ENCODE measurements at places on chromosomes 3 and 15.

DNA sequence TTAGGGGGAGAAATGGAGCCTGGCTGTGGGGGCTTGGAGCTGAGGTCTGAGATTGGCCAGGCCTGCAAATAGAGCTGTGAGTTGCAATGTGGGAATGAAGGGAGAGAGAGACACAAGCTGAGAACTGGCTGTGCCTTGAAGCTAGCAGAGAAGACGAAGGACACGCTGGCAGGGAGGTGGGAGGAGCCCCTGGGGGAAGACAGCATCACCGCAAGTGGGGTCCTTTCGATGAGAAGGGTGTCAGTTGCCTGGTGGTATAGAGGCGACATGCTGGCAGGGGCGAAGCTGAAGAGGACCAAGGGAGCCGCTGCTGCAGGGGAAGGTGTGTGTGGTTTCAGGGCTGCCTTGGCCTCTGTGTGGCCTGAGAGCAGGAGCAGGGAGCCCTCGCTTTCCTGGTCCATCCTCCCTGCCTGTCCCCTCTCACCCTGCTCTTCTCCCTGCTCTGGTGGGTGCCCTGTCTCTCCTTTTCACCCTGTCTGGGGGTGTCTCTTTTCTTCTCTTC lies 5.5 kb downstream of the RHCG start:
- DNase-seq: no peak

DNA sequence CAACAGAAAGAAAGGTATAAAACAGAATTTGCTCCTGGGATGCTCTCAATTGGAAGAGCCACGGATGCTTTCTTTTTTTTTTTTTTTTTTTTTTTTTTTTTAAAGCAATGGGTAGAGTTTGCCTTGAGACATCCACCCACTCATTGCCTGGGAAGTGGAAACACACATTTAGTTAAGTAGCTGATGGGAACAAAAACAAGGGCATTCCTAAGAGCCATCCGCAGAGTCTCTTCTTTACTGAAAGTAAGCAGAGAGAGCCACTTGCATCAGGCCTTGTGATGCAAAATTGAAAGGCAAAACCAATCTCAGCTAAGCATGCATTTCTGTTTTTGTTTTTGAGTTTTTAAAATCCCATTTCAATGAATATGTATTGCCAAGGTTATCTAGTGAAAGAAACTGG lies 787.9 kb upstream of the LMCD1 start:
- DNase-seq: no peak

DNA sequence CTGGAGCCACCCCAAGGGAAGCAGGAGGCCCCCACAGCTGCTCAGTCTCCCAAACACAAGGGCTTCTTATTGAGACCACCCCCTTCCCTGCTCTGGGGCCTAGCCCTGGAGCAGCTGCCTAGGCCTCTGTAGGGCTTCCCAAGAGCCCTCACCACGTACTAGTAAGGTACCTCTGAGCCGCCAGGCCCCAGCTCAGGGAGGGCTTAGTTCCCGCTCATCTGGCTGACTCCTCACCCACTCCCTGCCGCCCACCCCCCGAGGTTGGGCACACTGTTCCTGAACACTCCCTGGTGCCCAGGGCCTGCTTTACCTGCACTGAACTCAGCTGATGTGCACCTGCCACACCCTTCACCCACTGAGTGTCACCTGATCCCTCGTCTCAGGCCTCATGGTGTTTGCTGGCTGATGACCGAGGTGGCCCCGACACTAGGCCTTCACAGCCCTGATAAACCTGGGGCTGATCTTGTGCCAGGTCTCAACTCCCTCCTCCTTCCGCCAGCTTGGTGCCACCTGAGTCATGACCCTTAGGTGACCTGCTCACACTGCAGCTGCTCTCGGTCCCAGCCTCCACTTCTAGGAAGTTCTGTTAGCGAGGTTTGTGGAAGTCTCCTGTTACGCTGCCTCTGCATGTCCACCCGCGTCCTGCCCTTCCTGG lies 18.0 kb upstream of the SPTBN5 start:
- DNase-seq: no peak

- DNase-seq: no peak
These were observed 8.6 kb upstream of the LYSMD4 start for GRCh38 chr15:99741835-99742234.

DNA sequence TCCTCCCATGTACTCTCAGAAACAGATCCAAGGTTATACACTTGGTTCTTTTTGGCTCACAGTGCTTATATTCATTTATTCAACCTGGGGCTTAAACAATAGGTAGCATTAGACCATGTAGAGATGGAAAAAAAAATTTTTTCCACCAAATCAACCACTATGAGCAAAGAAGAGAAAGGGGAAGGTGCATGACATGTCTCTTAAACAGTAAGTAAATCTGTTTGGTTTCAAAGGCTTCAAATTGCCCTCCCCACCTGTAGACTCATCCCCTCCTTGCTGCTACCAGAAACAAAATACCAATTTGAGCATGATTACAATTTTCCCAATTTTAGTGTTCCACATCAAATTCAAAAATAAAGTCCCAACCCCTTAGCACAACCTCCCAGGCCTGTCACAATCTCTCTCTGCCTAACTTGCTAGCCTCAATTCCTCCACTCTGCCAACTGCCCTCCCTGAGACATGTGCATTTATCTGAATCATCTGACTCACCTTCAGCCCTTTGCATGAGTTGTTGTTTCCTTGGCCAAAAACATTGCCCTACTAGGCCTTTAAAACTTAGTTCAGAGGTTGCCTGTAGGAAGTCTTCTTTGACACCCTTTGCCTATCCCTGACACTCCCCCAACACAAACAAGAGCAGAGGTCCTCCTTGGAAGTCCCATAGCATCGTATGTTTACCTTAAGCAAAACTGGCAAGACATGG lies 30.3 kb upstream of the TSC22D2 start:
- no peak for DNase-seq

DNA sequence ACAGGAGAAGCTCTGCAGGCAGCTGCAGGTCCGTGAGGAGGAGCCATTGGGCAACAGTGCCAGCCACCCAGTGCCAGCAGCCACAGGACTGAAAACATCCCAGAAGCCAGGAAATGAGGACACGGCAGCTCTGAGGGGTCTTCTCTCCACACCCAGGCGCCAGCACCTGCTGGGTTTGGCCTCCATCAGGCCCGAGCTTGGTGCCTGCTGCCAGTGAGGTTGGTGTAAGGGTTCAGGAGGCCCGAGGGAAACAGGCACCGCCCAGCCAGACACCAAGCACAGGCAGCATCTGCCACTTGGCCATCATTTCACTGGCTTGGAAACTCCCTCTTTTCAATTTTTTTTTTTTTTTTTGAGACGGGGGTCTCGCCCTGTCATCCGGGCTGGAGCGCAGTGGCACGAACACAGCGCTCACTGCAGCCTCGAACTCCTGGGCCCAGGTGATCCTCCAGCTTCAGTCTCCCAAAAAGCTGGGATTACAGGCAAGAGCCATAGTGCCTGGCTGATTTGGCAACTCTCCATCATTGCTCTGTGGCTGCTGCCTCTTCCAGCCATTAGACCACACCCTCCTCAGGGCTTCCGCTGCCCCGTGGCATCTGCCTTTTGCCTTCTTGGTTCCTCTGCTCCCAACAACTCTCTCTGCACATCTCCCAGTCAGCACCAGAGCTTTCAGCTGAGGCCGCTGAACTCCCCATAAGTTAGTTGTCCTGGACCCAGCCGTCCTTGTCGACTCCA lies 1.5 kb upstream of the ITIH3 start:
- no peak for DNase-seq

- no peak for DNase-seq
These were observed 28.9 kb downstream of the PDE8A start for GRCh38 chr15:85010386-85011159.

DNA sequence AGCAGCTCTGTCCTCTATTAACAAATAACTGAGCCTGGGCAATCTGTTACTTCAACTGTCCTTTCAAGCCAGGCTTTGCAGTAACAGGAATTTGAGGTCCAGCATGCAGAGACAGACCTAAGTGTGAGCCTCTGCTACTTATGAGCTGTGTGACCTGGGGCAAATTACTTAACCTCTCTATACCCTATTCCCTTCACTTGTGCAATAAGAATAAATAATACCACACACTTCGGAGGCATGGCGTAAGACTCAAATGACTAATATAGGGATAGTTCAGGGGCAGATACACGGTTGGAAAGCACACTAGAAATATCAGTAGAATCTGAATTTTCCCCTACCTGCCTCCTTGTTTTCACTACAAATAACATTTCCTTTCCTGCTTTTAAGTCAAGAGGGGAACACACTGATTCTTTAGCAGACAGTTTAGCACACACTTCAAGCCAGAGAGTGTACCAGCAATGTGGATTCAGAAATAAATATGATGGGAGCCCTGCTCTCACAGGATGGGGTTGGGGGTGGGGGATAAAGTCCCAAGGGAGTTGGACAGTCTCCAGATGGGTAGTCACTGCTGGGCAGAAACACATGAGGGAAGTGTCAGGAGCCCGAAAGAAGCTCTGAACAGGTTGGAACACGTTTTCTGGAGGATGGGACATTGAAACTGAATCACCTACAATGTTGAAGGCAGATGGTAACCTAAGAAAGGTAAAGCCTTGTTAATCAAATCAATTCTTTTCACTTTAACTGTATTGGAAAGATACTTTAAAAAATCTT lies 61.8 kb upstream of the RBP1 start:
- no peak for DNase-seq
